ENCODE measurements at places on chromosomes 3 and 15. TPM values are rescaled to one million over a fixed set of nuclear protein-coding genes. Genes with fewer than 3 reads are reported as not detected.

Gene PLA1A
- polyA plus RNA-seq = 1.1 TPM

Gene TRPM1
- 0.13 TPM for polyA plus RNA-seq

Gene FRMD4B
- 18.6 TPM for polyA plus RNA-seq

Gene ZMAT3
- polyA plus RNA-seq = 1.1 TPM

Gene AEN
- 5.5 TPM for polyA plus RNA-seq

Gene PARP6
- 52.3 TPM for polyA plus RNA-seq

Gene CCDC13
- polyA plus RNA-seq = 1.0 TPM

Gene C3orf70
- polyA plus RNA-seq = 0.49 TPM

Gene MEGF11
- polyA plus RNA-seq = not detected

Gene SOX2
- polyA plus RNA-seq = 23.6 TPM

Gene SLC9A9
- polyA plus RNA-seq = 8.3 TPM

Gene THRB
- 1.4 TPM for polyA plus RNA-seq

Gene HIGD2B
- polyA plus RNA-seq = not detected

Gene CRABP1
- polyA plus RNA-seq = 0.11 TPM

Gene CP
- 2.2 TPM for polyA plus RNA-seq

Gene LRRC3B
- polyA plus RNA-seq = 0.13 TPM

Gene UBL7
- 30.0 TPM for polyA plus RNA-seq

Gene IL17RE
- polyA plus RNA-seq = 24.9 TPM

Gene EPHB1
- 0.38 TPM for polyA plus RNA-seq

Gene COL6A6
- polyA plus RNA-seq = 0.02 TPM

Gene CPA3
- polyA plus RNA-seq = 0.28 TPM

Gene GHSR
- polyA plus RNA-seq = not detected

Gene ITGA11
- 0.45 TPM for polyA plus RNA-seq

Gene IFT57
- polyA plus RNA-seq = 6.2 TPM

Gene AP3B2
- polyA plus RNA-seq = 2.8 TPM

Gene TM6SF1
- polyA plus RNA-seq = 0.75 TPM

Gene TJP1
- polyA plus RNA-seq = 47.8 TPM

Gene CLEC3B
- 12.6 TPM for polyA plus RNA-seq

Measured in esophagus (tissue), 2 donors.